ENCODE measurements at places on chromosomes 2 and 18.

- no peak for DNase-seq
Observed at GRCh38 chr2:124584615-124585014, 559.5 kb downstream of the CNTNAP5 start.

GRCh38 chr18:76412818-76413565, 82.0 kb downstream of the ZNF516 start:
- peak; percentile 78 for DNase-seq

GRCh38 chr2:48218169-48218568, 311.8 kb upstream of the STON1 start:
- no peak for DNase-seq

DNA sequence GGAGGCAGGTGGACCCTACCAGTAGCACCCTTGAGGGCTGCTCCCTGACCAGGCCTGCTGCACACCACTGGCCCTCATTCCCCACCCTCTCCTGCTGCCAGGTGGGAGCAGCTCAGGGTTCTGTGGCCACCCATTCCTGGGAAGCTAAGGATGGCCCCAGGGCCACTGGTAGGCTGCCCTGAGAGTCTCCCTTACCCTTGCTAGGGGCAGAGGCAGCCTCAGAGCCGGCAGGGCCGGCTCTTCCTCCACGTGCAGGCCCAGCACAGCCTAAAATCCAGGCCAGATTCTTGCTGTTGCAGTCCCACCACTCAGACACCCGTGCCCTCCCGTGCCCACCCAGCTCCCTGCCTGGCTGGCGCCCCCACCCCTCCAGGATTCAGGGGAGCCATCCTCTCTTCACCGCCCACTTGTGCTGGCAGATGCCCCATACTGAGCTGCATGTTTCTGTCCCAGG, 199.0 kb downstream of the EIPR1 start:
- no peak for DNase-seq

DNA sequence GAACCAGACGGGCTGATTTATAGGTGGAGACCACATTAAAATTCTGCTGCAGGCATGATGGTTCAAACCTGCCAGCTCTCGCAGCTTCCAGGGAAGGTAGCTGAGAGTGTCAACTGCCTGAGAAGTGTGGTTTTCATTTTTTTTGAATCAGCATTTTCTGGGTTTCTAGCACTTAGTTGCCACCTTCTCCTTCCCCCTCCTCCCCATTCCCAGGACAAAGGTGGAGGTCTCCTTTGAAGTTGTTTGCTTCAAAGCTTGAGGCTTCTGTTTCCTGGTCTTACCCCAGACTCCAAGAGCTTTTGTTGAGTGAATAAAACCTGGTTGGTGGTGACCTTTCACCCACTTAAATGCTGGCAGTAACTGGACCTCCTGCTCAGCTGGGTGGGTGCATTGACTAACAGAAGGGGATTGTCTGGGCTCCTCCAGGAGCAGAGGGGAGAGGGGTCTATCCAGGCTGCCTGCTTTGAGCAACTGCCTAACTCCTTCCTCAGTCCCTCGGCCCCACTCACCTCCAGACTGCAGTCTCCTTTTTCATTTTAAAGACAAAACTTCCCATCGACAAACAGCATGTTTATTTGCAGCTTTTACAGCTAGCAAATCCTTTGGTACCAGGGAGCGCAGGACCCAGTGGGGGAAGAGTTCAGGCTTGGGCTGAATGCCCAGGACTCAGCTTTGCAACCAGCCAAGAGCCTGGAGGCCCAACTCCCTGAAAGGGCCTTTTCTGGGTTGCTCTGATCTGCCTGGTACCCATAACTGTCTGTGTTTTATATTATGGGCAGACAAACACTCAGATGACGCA, 3.5 kb downstream of the RHOB start:
- peak; percentile 91 for DNase-seq

DNA sequence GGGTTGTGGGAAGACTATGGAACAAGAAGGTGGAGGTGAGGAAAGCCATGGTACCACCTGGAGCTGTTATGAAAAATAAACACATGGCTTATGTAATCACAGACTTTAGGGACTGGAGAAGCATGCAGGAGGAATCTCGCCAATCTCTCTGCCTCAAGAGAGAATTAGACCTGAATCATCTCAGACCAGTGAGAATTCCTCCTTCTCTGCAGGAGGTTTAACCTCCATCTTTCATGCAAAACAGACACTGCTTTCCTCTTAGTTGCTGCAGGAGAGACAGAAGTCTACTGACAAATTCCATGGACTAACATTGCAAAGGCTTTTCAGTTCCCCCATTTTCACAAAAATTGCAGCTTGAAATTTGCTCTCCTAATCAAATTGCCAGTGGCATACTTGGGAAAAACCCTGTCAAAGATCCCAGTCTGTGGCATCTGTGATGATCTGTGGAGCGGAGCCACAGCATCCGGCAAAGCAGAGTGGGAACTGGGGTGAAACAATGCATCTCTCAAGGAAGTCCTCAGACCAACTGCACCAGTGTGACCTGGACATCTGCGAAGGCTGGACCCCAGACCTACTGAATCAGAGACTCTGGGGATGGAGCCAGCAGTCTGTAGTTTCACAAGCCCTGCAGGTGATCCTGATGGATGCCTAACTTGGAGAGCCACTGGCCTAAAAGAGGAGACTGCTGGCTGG, 28.6 kb upstream of the NCKAP5 start:
- peak; percentile 29 for DNase-seq

GRCh38 chr2:180657054-180657453, 323.4 kb upstream of the UBE2E3 start:
- peak; percentile 73 for DNase-seq

DNA sequence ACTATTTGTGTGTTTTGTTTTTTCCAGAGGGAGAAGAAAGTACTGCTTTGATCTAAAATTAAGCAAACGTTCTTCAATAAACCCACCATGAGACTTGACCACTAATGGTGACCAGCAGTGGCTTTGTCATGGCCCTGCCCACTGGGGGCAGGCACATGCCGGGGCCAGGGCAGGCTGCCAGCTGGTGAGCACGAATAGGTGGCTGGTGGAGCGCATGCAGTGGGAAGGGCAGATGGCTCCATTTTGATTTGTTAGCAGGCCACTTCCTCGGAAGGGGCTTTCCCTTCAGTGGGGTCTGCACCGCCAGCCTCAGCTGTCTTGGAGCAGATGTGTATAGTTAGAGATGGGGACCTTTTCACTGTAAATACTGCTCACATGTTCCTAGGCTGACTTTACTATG, 277.1 kb downstream of the SOX11 start:
- DNase-seq: no peak

- no peak for DNase-seq
Observed at GRCh38 chr2:75853436-75853835, 142.7 kb upstream of the GCFC2 start.

DNA sequence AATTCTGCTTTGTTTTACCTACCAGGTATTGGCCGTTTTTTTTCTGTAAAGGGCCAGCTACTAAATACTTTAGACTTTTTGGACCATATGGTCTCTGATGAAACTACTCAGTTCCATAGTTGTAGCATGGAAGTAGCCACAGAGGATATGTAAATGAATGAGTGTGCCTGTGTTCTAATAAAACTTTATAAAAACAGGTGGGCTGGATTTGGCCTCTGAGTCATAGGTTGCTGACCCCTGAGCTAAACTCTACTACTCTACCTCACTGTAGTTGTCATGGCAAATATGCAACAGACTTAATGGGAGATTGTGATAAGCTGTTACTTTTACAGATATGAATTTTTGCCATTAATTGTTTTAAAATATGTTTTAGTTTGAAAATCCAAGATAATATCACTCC, 19.7 kb downstream of the CLIP4 start:
- no peak for DNase-seq

DNA sequence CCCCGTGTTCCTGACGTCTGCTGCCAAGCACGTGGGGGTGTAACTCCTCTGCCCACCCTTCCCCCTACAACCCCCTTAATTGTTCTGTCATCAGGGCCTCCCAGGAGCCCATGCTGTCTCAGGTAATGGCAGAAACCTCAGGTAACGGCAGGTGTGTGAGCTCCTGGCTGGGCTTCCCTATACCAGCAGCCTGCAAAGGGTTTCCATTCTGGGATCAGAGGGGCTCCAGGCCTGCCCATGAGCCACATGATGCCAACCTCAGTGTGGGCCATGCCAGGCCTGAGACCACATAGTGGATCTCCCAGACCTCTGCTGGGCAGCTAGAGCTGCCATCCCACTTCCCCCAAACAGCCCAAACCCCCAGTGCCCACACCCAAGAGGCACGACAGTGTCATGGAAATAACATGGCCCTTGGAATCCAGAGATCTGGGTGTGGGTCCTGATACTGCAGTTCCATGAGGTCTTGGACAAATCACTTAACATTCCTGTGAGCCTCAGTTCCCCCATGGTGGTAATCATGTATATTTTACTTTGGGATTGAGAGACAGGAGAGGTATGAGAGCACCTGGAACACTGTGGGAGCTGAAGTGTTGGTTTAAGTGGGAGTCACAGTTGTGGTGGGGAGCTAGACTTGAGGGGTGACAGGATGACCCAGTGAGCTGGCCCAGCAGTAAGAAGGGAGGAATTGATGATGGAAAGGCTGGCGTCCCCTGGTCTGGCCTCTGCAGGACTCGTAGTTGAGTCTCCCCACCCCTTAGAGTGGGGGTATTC, 59.6 kb downstream of the ATOH8 start:
- DNase-seq: no peak

GRCh38 chr2:190407662-190408537, at the start of gene MFSD6:
MFSD6 (plus strand) TSS chr2:190408355; CDS start chr2:190436030, 27,675 bp downstream.
- peak; percentile 40 for DNase-seq

DNA sequence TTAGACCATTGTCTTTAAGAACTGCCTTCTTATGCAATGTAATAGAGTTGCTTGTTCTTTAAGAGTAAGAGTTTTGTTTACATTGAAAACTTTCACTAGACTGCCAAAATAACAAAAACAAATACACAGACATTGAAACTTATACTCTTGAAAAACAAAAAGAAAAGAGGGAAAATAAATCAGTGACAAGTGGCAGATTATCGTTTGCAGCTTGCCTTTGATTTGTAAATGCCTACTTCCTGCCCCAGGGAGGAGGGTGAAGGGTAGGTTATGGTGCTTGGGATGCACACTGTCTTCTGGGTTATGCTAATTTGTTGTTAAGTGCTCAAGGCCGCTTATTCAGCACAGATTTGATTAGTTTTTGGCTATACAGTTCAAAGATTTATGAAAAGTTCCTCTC, 198.7 kb downstream of the TGIF1 start:
- DNase-seq: no peak

DNA sequence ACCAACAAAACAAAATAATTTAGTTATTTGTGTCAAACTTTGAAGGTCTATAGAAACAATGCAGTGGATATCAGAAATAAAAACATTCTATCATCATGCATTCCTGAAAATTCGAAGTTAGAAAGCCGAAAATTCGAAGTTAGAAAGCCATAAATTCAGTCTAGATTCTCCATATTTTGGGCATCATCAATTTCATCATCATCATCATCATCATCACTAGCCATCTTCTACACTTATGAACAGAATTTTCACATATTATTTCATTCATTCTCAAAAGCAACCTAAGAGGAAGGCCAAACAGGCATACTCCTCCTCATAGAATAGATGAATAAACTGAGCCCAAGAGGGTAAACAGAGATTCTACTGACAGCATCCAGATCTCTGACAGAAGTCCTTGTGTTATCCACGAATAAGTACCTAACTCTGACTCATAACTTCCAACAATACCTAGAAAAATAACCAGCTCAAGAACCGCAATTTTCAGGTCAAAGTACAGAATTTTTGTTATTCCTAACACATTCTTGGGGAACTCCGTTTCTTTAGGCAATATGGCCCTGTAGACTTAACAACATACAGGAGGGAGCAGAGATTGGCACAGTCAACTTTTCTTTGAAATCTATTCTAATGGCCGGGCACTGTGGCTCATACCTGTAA, 84.7 kb downstream of the TCF4 start:
- no peak for DNase-seq

DNA sequence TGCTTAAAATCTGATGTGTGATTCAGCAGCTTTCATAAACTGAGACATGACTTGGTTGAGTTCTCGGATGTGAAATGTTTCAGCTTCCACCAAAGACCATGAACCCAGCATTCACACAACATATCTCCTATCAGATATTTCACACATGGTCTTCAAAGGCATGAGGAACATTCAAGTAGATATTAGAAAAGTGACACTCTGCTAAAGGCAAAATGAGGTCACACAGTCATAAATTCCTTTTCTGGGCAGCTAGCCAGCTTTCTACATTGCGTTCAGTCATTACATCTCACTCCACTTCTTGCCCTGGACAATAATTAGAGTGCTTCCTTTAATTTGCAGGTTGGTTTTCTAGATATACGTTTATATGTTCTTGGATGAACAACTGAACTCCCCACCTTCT, 96.7 kb downstream of the GAREM1 start:
- peak; percentile 4 for DNase-seq

DNA sequence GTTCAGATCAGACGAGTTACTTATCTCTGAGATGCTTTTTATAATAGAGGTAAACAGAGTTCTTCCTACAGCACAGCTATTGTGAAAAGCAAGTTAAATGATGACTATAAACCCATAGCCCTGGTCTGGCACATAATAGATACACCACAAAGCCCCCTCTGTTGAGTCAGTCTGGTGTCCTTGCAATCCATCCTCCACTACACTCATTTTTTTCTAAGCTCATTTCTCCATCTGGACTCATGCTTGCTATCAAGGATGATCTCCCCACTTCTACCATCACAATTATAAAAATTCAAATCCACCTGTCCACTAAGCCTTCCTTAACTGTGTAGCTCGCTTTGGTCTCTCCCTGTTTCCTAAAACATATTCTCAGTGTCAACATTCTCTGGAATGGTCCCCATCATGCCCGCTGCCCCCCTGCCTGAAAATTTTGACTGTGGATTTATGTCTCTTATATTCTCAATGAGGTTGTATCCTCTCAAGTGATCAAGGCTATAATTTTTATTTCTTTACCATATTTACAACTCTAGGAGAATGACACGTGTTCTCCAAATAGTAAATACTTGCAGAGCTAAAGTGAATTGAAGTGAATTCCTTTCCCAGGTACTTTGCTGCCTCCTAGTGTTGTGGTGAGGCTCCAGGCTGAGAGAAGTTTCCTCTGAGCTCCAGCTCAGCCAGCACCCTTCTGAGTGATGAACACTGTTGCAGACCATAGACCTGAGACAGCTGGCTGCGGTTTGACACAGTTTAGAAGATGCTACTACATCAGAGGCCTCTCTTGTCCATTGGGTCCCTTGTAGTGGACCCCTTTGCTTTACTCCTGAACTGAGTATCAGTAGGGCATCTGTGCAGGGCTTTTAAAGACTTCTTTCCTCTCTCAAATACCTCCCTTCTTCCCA, 108.7 kb downstream of the DPP10 start:
- peak; percentile 25 for DNase-seq

- no peak for DNase-seq
Observed at GRCh38 chr2:98063291-98063854, 23.6 kb upstream of the VWA3B start.
